Body of pancreas (tissue), 4 donors: ENCODE measurements at places on chromosomes 13 and 19. TPM values are rescaled to one million over a fixed set of nuclear protein-coding genes. Genes with fewer than 3 reads are reported as not detected.

DNA sequence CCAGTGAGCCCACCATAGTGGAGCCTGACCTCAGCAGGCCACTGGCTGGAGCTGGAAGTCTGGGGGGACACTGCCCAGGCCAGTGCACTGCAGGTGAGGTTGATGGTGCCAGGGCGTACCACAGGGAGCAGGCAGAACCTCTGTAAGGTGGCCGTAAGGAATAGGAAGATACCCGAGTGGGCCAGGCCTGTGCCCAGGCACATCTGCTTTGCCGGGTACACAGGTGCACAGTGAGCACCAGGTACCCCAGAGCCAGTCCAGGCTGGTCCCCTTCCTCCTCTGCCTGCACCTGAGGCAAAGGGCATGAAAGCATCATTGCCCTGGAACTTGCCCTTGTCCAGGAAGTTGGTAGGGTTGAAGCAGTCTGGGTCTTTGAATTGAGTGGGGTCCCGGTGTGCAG is 9.5 kb downstream of the EGLN2 start:
- DNase-seq: no peak
- H3K27me3 ChIP-seq: no peaks in the 10 kb centered on the region

- H3K4me1 ChIP-seq: no peaks in the 10 kb centered on the region
- DNase-seq: no peak
- H3K27ac ChIP-seq: no peak overlapping the region
Measured at GRCh38 chr13:21218351-21219035, 42.0 kb downstream of the MRPL57 start.

The CYP2A7 gene
- total RNA-seq: not detected

The LGI4 gene
- 3.9 TPM for total RNA-seq

The C2CD4C gene
- 1.8 TPM for total RNA-seq
